ENCODE measurements at places on chromosomes 7 and 10.

GRCh38 chr7:11212816-11213215, 239.1 kb downstream of the PHF14 start:
- no peak for DNase-seq

DNA sequence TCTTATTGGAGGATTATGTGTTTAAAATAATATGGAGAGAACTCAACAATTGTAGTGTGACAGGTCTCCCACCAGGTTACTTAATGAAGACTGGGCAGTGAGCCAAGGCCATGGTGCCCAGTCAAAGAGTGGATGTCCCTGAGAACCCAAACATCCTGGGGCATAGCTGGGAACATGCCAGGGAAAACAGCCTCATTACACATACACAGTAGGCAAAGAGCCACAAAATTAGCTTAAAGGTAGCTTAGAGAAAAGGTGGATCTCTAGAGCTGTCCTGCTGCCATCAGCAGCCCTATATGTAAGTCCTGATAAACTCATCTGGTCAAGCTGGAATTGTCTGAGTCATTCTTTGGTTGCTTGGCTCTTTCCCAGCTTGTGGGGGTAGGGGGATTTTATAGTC, 287.8 kb downstream of the PHF14 start:
- no peak for DNase-seq

GRCh38 chr7:141071260-141071854, 2.5 kb upstream of the TMEM178B start:
- DNase-seq = no peak

GRCh38 chr7:34928052-34928451, 109.2 kb downstream of the DPY19L1 start:
- DNase-seq = peak; percentile 20

- DNase-seq = no peak
Measured at GRCh38 chr7:8433477-8434289, at the start of gene NXPH1. Gene NXPH1, plus strand, starts transcription at chr7:8433609.

- no peak for DNase-seq
Measured at GRCh38 chr7:11831156-11831735, 752 bp downstream of the THSD7A start.

GRCh38 chr7:23494009-23494408, 23.7 kb upstream of the IGF2BP3 start:
- DNase-seq = no peak

- no peak for DNase-seq
Measured at GRCh38 chr7:77536017-77536412, 1.1 kb upstream of the PTPN12 start.

- DNase-seq = no peak
Measured at GRCh38 chr7:49937608-49938007, 155.4 kb downstream of the ZPBP start.

GRCh38 chr7:148773334-148773733, 74.6 kb downstream of the CUL1 start:
- DNase-seq = peak; percentile 21

GRCh38 chr10:88987243-88987725, 3.3 kb upstream of the FAS start:
- DNase-seq = no peak

DNA sequence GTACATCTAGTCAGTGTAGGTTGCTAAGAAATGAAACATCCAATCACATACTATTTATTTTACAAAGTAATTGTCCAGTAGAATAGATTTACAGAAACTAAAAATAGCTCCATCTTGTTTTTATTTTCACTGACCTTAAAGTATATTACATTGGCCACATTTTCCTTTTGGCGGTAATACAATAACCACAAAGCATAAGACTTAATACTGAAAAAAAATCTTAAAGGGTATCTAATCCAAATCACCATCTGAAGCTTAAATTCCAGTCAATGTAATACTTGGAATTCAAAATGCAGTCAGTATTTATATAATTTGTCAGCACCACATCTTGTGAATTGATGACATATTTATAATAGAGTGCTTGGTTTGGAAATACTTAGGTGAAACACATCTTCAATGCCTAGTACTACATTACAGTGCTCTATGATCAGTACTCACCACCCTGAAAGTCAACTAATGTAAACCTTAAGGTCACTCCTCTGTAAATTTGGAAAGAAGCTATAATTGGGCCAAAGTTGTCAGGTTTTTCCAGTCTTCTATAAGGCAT, 8.9 kb downstream of the ANKMY2 start:
- DNase-seq = no peak

DNA sequence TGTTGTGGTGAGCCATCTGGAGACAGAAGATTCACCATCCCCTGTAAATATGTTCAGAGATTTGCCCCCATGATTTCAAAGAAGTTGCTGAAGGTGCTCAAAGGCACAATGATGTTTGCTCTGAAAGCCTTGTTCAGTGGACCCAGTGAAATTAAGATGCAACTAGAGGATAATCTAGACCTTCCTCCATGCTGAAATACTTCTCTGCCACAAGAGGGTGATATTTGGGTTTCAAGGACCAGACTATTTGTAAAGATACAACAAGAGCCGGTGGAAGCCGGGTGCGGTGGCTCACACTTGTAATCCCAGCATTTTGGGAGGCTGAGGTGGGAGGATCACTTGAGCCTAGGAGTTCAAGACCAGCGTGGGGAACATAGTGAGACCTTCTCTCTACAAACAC, 13.5 kb upstream of the MSRB2 start:
- no peak for DNase-seq

DNA sequence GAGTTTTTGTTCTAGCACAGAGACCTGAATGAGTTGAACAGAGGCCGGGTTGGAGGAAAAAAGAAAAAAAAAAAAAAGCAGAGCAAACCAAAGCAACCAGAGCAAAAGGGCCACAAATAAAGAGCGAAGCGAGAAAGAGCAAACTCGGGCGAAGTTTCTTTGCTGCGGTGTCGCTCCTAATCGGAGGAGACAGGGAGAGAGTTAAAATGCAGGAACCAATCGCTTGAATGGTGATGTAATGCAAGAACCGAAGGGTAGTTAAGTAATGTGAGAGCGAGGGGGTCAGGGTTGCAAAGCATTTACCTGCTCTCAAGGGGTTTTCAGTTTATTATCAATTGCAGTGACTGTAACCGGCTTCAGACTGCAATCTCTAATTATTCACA, 271.7 kb downstream of the TRIL start:
- no peak for DNase-seq

DNA sequence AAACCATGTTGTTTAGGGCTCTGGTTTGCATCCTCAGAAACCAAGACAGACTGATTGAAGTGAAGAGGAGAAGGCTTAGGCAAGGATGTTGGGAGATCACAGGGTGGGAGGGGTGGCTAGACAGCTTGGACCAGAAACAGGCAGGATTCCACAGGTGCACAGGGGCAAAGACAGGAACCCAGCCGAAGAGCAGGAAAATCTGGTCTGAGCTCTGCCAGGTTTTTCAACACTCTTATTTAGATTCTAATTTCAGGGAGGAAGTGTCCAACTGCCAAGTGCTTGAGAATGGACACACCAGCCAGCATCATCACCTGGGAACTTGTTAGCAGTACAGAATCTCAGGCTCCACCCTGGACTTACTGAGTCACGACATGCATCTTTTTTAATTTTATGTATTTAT, 93.8 kb downstream of the MARCHF5 start:
- DNase-seq = no peak

DNA sequence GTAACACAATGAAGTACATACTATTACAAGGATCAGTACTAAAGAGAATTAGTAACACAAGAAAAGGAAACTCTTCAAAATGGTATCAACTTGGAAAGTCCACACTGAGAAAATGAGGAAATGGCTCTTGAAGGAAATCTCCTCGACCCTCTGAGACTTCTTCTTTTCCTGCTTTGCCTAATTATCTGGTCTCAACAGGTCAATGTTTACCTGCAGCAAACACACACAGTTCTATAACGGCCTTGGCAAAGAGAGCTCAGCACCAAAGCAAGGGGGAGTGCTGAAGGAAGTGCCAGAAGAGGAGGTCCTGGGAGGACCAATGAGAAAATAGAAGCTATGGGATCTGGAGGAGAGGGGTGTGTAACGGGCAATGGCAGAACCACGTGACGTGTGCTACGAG, 21.9 kb downstream of the CHCHD3 start:
- DNase-seq = no peak

DNA sequence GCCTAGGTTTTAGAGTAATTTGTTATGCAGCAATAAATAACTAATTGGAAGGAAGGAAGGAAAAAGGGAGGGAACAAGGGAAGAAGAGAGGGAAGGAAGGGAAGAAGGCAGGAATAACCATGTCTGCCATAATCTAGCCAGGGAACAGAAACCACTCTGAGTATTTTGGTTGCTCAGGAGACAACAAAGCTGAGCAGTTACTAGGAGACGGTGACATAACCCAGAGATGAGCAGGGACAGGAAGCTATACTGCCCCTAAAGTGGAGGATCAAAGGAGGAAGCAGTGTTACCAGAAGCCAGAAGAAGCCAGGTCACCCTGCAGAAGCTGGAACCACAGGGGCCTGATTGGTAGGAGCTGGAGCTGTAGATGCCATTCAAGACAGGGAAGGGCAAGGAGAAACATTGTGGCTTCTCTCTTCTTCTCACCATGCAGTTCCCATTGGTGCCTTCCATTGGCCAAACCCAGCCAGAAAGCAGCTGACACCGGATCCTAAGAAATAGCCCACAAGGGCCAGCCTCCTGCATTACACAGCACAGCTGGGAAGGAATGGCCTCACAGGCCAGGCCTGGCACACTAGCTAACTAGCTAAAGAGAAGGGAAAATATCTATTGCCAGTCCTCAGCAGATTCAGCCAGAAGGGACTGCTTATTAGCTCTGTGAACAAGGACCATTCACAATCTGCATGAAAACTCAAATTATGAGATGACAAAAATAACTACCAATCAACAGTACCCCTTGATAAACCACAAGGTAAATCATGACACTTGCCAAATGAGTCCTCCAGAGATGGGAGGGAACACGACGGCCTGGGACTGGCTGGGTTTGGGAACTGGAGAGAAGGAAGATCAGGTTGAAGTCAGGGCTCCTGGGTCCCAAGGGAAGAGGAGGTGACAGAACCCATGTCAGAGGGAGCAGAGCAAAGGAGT, 184.5 kb upstream of the NFE2L3 start:
- no peak for DNase-seq

DNA sequence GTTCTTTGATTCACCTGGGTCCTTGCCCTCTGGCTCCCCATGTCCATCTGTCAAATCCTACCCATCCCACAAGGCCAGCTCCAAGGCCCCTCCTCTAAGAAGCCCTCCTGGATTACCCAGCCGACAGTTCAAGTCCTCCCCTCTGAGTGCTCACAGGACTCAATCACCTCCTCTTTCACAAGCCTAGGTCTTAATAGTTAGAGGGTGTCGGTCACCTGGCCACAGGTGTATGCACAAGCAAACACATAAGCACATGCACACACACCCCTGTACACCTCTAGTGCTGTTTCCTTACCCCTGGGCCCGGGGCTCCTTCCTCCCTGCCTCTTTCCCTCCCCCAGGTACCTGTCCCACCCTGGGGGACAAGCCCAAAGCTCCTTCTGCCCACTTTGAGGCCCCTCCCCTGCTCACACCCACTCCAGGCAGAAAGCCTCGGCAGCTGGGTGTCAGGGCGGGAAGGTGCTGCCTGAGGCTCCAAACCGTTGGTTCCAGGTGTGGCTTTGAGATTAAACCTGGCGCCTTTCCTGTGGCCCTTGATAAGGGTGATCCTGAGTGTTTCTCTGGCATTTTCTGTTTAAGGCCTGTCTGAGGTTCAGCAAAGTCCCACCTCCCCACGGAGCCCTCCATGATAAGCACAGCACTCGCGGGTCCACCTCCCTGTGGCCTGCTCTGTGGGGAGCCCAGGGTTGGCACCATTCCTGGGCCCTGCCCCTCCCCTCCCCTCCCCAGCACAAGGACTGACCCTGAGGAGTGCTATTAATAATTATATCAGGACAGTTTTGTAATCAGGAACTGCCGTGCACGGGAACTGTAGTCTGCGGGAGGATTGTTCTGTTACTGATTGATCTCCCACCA, 14.6 kb upstream of the AQP1 start:
- no peak for DNase-seq

DNA sequence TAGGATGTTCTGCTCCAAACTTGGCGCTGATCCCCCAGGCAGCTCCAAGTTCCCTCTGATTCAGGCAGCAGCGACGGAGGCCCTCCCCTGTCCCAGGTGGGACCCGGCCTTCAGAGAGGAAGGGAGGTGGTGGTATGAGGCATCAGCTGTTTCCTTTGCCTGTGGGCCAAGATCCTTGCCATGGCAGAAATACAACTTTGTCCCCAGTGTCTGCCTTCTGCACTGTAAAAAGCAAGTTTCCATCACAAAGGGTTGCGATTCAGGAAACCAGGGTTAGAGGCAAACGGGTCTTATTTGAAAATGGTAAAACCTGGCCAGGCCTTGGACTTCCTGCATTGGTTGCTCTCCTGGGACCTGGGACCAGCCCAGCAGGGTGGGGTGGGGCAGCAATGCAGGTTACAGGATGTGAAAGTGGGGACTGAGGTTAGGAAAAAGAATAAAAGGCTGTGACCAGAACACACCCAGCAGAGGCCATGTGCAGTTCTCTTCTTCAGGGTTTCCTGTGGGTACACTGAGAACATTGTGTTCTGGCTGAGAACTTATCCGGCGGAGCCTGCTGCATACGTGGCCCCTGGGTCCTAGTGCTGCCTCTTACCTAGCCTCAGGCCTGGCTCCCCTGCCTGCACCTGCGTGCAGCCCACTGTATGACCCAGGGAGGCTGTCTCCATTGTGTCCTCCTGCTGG, 25.1 kb upstream of the DDIT4 start:
- peak; percentile 63 for DNase-seq

DNA sequence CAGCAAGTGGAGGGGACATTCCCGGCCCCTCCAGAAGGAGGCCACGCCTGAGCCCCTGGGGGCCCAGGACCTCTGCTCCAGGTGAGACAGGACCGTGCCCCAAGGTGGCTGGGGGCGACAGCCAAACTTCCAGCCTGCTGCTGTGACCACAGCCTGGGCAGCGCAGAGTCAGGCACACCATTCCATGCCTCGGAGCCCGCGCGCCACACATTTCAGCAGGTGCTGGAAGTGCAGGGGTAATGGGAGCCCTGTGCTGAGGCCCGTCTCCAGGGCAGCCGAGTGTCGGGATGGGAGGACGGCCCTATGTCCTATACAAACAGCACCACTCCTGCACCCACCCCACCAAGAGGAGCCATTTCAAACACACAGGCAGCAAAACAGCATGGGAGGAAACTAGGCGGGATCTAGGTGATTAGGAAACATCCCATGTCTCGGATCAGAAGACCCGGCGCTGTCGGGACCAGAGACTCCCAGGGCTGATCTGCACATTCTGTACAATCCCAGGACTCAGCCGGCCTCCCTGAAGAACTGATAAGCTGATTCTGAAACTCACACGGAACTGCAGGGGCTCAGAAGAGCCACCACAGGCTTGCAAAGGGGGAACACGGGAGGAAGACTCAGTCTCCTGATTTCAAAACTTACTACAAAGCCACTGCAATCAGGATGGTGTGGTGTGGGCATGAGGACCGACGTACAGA, 272.3 kb downstream of the ELFN1 start:
- DNase-seq = no peak

- DNase-seq = no peak
Measured at GRCh38 chr10:42637142-42637541, 1.2 kb downstream of the ZNF33B start.

GRCh38 chr7:66859794-66860645, 61.0 kb upstream of the TMEM248 start:
- DNase-seq = peak; percentile 32

Data from activated CD4-positive, alpha-beta T cell treated with anti-CD3 and anti-CD28 coated beads, Interleukin-2, amount 50 U/mL, for 24 hours (primary cell).